Inflammatory macrophage treated with lipopolysaccharide for 1 hour (primary cell): ENCODE measurements at places on chromosomes 4 and X.

DNA sequence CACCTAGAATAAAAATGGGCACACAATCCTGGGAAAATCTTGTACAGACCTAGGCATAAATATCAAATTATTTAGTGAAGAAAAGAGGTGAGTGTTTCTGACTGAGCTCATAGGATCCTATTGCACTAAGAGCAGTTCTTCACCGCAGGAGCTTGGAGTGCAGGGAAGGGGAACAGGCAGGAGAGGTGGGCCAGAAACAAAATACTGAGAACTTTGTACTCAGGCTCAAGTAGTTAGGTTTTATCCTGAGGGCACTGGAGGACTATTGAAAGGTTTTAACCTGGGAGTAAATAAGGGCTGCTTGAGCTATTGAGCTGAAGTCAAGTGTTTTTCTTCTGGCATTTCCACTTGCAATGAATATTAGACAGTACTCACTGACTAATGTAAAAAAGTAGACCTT lies 12.2 kb downstream of the EPHA5 start:
- no peak for DNase-seq

DNA sequence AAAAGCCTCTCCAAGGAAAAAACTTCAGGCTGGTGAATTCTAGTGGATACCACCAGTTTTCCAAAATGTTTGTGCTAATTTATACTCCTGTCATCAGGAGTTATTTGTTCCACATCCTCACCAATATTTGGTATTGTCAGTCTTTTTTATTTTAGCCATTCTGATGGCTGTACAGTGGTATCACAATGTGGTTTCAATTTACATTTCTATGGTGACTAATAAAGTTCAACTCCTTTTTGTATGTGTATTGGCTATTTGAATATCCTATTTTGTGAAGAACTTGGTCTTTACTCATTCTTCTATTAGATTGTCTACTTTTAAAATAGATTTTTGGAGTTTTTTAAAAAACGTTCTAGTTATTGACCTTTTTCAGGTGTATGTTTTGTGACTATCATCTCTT lies 33.0 kb upstream of the FRAS1 start:
- no peak for DNase-seq

DNA sequence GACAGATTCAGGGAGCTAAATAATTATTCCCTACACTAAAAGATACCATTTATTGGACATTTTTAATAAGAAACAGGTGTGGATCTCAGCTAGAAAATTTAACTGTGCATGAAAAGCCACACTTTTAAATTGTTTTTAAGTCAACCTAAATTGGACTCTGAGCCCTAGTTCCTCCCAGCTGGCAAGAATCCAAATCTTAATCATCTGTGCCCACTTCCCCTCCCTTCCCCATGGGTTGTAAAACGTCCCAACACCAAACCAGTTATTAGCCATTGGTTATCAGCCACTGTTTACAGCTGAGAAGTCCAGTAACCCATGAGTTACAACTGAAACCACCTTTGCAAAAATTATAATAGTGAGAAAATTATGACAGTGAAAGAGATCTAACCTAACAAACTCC lies 125.6 kb upstream of the S100G start:
- DNase-seq = no peak

DNA sequence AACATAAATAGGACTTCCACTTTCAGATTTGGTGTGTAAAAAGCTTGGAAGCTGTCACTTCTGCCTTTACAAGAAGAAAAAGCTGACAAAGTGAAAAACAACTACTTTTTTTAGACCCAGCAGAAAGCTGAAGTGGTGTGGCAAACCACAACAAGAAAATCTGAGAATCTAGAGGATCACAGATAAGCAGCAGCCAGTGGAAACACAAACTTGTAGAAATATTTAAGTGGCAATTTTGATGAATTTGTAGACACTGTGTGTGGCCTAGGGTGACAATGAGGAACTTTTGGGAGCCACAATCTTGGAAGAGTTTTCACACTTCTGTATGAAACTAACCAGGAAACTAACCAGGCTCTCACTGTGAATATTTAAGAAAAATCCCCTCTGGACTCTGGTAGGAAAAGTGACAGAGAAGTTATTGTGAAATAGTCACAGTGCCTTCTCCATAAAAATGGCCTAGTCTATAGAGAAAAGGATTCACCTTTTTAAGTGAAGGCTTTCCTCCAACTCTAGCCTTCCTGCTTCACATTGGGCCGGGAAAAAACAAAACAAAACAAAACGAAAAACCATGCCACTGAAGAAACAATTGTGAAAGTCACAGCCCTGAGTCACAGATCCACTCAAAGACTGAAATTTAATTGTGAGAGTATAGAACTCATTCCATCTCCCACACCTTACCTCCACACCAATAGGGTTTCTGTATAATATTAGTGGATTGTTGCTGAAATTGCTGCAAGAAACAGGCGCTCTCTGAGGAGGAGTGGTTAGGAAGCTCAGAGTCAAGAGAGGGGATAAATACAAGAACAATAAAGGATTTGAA lies 26.7 kb upstream of the GUCY1A1 start:
- DNase-seq = peak; percentile 60

DNA sequence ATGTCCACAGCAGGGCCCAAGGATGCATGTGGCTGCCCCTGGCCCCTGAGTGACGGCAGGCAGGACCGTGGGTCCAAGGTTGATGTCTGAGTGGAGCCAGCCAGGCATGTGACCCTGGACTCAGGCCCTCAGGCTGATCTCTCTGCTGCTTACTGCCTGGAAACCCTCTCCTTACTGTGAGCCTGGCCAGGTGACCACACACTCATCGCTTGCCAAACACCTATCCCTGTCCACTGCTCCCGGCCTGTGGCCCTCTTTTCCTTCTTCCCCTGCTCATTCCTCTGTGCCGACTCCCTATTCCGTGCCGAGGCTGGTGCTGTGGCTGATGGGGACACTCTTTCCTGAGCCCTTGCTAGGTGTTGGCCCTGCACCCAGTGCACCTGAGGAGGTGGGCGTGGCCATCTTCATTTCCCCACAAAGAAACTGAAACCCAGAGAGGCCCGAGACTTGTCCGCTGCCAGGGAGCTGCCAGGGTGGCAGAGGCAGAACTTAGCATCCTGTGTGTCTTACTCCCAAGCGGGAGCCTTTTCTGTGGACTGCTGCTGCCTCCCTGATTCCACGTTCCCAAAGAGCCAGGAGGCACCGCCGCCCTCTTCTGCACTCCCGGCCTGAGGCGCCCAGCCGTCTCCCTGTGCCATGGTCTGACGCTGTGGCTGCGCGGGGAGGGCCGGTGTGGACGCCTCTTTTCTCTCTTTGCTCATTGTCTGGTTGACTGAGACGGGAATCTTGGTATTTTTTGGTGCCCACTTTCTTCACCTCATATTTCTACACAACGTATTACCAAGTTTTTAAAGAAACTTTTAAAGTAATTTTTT lies 11.2 kb upstream of the RNF4 start:
- DNase-seq = no peak
